Activated effector memory CD4-positive, alpha-beta T cell treated with anti-CD3 and anti-CD28 coated beads, Interleukin-2, amount 50 U/mL, for 16 hours (primary cell): ENCODE measurements at places on chromosomes 12 and 14.

GRCh38 chr12:3274664-3275063 lies 197.5 kb downstream of the TSPAN9 start:
- no peak for DNase-seq

GRCh38 chr12:52525661-52526499 lies 5.7 kb upstream of the KRT5 start:
- peak; percentile 53 for DNase-seq

- DNase-seq: no peak
Measured at GRCh38 chr12:14691560-14691959, 4.8 kb downstream of the GUCY2C start.

- DNase-seq: no peak
Measured at GRCh38 chr12:50524621-50525020, 19.8 kb downstream of the DIP2B start.

GRCh38 chr12:108151533-108152169 lies 22.6 kb downstream of the WSCD2 start:
- no peak for DNase-seq

- DNase-seq: no peak
Measured at GRCh38 chr12:71840231-71840847, 780 bp downstream of the TBC1D15 start.

DNA sequence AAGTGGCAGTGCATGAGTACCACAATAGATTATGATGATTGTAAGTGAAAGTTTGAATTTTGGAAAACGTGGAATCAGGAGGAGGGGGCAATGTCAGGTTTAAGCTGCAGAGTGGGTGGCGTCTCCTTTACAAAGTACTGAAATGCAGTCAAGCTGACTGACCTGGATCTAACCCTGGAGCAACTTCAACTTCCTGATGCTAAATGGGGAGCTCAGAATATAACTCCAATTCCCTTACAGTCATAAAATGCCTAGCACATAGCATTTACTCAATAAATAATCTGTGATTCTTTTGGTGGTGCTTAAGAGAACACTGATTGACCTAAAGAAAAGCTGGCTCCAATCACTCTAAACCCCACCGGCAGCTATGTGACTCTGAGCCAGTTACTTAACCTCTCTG lies 38.5 kb downstream of the CCDC60 start:
- no peak for DNase-seq

- DNase-seq: no peak
Measured at GRCh38 chr14:68604361-68604730, 188.5 kb downstream of the ZFP36L1 start.

GRCh38 chr14:36662543-36663403 lies 1.1 kb downstream of the PAX9 start:
- DNase-seq: no peak

DNA sequence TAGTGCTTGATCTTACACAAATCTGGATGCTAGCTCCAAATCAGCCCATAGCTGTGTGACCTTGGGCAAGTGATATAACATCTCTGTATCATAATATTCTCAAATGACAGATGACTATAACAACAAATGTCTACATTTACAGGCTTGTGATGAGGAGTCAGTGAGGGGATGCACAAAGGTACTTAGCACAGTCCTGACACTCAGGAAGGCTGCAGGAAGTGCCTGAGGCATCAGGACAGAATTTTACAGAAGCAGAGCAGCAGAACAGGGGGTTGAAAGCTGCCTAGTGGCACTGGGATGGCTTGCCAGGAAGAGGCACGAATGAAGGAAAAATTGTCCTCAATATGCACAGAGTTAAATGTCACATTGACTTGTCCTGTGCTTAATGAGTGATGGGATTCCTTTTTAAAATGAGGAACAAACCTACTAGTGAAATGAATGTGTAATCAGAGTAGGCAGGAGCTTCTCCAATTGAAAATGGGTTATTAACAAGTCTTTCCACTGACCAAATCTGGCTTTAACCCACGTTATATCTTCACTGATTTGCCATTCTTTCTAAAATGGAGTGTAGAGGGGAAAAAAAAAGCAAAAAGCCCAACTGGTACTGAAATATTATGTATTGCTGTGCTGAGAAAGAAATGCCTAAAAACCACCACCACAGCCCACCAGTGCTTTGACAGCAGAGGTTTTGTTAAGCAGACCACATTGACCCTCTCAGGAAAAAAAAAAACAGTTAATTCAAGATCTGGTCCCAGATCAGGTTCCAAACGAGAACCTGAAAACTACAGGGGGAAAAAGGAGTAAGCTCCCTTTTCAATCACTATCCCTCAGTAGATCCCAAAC lies 11.6 kb downstream of the BTG1 start:
- no peak for DNase-seq
